ENCODE measurements at places on chromosomes 3 and 15.

DNA sequence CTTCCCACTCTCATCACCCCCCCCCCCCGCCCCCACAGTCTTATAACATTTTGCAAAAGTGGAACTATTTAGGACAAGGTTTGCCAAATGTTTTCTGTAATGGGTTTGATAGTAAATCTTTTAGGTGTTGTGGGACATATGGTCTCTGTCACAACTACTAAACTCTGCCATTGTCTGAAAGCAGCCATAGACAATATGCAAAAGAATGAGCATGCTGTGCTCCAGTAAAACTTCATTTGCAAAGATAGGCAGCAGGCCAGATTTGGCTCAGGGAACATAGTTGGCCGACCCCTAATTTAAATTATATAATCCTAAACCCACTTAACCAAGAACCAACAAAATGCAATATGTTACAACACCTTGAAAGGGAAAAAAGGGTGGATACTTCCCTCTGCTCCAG is 46.4 kb downstream of the TIPARP start:
- no peak for DNase-seq

DNA sequence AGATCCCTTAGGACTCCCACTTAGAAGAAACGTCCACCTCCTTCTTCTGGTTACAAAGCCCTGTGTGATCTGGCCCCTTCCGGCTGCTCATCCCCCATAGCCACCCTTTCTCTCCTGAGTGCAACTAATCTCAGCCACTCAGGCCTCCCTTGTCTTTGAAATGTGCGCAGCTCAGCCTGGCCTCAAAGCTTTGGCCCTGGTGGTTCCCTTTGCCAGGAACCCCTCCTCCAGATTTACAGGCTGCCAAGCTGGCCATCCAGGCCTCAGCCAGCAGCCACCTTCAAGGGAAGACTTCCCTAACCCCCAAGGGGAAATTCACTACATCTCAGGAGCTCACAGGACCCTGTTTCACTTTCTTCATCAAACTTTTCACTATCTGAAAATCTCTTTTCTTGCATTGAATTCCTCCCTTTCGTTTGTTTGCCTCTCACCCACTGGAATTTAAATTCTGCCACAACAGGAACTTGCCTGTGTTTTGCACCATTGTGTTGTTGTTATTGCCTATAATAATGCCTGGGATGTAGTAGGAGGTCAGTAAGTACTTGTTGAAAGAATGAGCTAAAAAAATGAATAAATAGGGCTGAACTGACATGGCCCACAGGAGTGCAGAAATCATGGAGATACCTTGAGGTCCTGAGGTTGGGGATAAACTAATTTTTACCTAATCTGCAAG is 109.5 kb upstream of the PFN2 start:
- DNase-seq: no peak

- DNase-seq: no peak
Observed at GRCh38 chr3:18288243-18288642, 136.9 kb downstream of the SATB1 start.

DNA sequence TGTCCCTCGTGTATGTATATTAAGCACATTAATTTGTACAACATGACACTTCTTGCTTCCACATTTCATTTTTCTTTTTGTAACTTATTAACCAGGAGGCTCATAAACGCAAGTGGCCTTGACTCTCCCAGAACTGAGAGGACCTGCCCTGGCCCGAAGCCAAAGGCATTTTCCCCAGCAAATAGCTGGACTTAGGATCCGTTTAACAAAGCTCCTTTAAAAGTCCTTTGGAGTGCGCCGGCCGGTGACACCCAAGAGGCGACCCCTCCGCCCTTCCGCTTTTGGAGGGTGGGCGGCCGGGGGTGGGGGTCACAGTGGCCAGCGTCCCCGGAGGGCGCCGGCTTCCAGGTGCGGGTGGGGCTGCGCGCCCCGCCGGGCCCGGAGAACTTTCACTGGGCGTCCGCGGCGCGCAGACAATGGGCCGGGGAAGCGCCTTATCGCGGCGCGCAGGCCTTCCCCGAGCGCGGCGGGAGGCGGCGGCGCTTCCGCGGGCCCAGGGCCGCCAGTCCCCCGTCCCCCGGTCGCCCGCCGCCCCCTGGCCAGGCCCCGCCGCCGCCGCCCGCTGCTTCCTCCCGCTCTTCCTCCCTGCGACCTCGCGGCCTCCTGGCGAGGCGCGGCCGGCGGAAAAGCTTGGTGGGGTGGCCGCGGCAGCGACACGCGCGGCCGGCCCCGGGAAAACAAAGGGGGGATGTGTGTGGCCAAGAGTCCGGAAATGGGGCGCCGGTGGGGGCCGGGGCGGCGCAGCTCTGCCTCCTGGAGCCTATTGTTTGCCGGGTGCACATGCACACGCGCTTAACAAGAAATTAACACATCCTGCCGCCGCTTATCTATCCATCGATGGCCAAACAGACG is 613.4 kb downstream of the MCTP2 start:
- no peak for DNase-seq

- DNase-seq: no peak
Observed at GRCh38 chr15:69435985-69436384, 16.6 kb upstream of the RPLP1 start.

- DNase-seq: no peak
Observed at GRCh38 chr15:60580073-60580472, 101.1 kb upstream of the ICE2 start.

DNA sequence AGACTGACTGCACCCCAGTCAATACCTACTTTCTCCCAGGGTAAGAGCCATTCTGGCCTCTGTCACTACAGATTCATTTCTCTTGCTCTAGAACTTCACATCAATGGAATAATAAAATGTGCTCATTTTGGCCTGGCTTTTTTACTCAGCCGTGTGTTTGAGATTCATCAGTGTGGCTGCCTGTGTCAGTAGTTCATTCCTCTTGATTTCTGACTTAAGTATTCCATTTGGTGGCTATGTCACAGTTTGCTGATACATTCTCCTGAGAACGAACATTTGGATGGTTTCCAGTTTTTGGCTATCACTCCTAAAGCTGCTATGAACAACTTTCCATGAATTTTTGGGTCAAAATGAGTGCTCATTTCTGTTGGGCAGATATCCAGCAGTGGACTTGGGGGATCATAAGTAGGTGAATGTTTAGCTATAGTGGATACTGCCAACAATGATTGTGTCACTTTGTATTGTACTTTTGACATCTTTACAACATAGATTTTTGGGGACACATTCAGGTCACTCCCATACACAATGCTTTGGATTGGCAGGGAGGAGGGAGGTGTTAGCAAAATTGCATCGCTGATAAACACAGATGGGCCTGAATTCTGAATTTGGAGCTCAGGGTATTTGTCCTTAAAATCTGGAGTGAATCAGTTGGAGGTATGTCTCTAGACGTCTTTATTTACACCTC is 19.8 kb upstream of the FAM107A start:
- DNase-seq: no peak

- no peak for DNase-seq
Observed at GRCh38 chr3:24086206-24086605, 141.1 kb downstream of the NR1D2 start.

DNA sequence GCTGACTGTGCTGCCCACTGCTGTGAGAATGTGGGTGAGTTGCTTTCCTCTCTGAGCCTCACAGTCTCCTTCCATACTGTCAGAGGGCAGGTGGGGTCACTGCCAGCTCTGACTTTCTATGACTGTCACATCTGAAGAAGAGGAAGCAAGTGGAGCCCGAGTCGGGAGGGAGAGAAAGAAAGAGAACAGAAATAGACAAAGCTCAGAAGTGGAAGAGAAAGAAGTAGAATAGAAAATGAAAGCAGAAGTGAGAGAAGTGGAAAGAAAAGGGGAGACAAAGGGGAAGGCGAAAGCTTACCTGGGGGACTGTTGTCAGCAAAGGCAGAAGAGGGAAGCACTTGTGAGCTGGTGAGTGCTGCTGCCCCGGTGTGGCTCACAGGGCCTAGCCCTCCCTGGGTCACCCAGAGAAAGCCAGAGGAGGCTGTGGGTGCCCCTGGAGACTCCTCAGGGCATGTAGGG is 57.9 kb downstream of the EPHB1 start:
- no peak for DNase-seq

- no peak for DNase-seq
Observed at GRCh38 chr3:45269952-45270351, 43.9 kb upstream of the TMEM158 start.

GRCh38 chr15:81133782-81134461 is at the start of gene CFAP161:
Gene CFAP161 (plus strand): TSS chr15:81134270. CDS start chr15:81134330, 60 bp downstream.
- DNase-seq: no peak

DNA sequence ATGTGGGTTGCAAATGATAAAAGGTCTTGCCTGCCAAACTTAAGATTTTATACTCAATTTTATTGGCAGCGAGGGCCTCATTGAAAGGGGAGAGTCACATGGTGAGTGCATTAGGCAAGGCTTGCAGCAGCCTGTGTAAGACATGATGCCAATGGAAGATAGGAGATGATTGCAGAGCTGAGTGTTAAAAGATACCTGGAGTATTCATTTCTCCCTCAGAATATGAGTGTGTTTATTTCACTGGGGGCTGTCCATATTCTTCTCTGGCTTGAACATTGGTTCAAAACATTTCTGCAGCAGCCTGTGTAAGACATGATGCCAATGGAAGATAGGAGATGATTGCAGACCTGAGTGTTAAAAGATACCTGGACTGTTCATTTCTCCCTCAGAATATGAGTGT is 165.2 kb upstream of the NUDT16 start:
- DNase-seq: no peak

DNA sequence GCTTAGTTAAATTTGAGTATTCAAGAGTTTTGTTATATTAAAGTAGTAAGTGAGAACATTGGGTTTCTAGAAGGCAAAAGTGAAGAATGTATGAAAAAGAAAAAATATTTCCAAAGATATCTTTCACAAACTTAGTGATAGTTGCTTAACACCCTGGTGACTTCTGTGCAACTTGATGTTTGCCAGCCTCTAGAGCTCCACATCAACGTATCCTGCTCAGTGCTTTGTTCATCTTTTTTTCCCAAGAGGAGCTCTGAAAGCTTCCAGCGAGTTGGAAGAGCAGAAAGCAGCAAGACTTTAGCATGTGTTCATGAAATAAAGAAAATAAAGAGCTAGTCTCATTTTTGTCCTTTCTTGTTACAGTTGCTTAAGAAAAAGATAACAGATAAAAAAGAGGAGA is 225.5 kb downstream of the GRM7 start:
- DNase-seq: no peak

- DNase-seq: peak; percentile 43
Observed at GRCh38 chr3:49803465-49804140, 542 bp downstream of the INKA1 start.

GRCh38 chr3:64414043-64414442 is 188.8 kb upstream of the PRICKLE2 start:
- DNase-seq: no peak

- no peak for DNase-seq
Observed at GRCh38 chr3:14245822-14246221, 67.2 kb downstream of the LSM3 start.

GRCh38 chr3:99351122-99351521 is 287.3 kb upstream of the COL8A1 start:
- DNase-seq: no peak

GRCh38 chr3:152160350-152161011 is 108.2 kb upstream of the MBNL1 start:
- no peak for DNase-seq

DNA sequence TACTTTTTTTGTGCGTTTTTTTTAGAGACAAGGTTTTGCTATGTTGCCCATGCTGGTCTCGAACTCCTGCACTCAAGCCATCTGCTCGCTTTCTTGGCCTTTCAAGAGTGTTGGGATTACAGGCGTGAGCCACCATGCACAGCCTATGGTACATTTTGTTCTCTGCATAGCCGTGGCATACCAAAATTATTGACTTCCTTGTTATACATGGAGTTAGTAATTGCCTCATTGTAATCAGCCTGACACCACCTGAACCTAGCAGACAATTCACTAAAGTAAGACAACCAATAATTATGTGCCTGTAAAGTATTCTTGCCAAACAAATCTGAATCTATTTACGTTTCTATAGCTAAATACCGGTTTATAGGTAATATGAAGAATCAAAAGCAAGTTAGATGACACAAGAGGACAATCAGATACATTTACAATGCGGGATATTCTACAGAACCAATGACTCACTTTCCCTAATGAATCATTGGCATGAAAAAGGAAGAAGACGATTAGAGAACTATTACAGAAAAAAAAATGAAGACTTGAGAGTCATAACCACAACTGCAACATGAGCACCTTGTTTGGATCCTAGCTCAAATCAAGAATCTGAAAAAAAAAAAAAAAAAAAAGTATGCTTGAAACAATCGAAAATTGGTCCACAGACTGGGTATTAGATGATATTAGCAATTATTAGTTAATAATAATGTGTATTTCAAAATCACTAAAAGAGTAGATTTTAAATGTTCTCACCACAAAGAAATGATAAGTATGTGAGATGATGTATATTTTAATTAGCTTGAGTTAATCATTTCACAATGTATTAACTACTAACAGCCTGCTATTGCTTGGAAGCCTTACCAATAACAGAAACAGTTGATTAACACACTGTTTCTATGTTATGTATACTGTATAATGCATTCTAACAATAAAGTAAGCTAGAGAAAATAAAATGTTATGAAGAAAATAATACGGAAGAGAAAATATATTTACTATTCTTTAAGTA is 7.1 kb downstream of the GUCA1C start:
- DNase-seq: no peak

DNA sequence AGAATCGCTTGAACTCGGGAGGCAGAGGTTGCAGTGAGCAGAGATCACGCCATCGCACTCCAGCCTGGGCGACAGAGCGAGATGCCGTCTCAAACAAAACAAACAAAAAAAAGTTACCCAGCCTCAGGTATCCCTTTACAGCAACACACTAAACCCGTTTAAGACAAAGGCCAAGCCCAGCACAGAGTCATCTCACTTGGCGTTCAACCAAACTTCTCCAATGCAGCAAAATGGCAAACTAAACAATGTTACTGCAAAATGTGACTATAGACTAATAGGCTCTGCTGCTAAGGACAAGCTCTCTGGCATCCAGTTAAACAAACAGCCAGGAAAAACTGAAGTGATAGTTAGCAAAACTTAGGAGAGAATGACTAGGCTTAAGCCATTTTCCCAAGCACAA is 6.4 kb upstream of the FAM219B start:
- DNase-seq: no peak

- DNase-seq: no peak
Observed at GRCh38 chr3:193589129-193589528, 3.9 kb upstream of the OPA1 start.

- no peak for DNase-seq
Observed at GRCh38 chr3:29453284-29454001, 172.6 kb downstream of the RBMS3 start.

DNA sequence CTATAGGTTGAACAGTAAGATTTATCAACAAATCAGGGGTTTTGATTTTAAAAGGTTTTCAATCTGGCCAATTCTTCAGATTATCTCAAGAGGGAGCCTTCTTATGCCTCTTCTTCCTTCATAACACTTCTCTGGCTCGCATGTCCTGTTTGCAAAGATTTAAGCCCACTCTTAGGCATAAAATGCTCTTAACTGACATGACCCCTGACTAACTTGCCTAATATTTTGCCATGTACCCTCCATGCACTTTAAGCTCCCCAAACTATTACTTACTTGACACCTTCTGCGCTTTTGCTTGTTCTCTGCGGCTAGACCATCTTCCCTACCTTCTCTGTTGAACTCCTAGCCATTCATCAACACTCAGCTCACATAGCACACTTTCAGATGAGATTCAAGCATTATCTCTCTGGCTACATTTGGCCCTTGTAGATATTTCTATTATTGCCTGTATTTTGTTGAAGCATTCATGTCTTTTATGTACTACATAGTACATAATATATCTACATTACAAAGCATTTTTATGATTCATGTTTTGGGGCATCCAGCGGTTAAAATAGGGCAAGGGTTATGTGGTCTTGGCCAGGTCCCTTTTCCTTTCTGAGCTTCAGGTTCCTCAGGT is 1.0 kb upstream of the ARIH1 start:
- DNase-seq: no peak

All from amniotic stem cell (primary cell).